ENCODE measurements at places on chromosomes 2 and 18.

GRCh38 chr18:40821596-40822243 is 1133.3 kb upstream of the PIK3C3 start:
- no peak for DNase-seq

DNA sequence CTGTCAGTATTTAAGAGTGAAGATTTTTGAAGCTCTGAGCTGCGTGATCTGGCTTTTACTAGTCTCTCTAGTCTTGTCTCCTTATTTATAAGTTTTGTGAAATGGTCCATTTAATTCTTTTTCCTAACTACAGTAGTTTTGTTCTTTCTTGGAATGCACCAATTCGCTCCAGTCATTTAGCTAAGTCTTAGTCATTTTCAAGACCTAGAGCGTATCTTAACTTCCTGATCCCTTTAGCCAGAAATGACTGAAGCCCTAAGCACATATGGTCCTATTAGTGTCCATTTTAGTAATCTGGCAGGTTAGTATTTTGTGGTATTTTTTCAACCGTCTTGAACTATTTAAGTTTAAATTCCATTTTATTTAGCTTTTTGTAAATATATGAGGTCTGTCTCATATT is 3.6 kb downstream of the BIRC6 start:
- DNase-seq, result no peak

- no peak for DNase-seq
Observed at GRCh38 chr2:95299961-95300360, 2.8 kb downstream of the KCNIP3 start.

- DNase-seq, result peak; percentile 30
Observed at GRCh38 chr18:12376034-12376753, 833 bp downstream of the AFG3L2 start.

Measured in BE2C (cell line).